Fibroblast of lung (primary cell): ENCODE measurements at places on chromosomes 3 and 15. TPM values are rescaled to one million over a fixed set of nuclear protein-coding genes. Genes with fewer than 3 reads are reported as not detected.

DNA sequence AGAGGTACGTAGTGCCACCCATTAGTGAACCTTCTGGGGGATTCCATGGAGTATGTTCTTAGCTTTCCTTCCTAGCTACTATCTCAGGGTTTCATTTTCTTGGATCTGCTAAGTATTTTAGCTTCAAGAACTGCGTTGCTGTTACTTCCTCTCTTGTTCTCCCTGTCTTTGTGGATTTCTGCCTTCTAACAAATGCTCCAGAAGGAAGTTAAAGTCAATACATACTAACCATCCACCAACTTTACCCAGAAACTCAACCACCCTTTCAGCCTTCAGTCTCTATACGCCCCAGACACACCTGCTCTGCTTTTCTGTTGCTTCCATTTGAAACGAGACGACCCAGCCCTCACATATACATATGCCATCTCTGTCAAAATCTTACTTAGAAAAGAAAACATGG, 2.4 kb upstream of the KLF13 start:
- H3K36me3 ChIP-seq = no peaks in the 10 kb centered on the region

The HDC gene
- total RNA-seq = not detected in 2 replicates

The EPM2AIP1 gene
- 10.5 and 12.9 TPM in 2 replicates for total RNA-seq

- H3K36me3 ChIP-seq = no peaks in the 10 kb centered on the region
- H3K4me1 ChIP-seq = no peaks in the 10 kb centered on the region
- no peak for DNase-seq
- peaks cover 60% of the 10 kb centered on the region for H3K27me3 ChIP-seq
- no peak within 1 kb of the TSS for H3K4me3 ChIP-seq
Observed at GRCh38 chr3:32817558-32818228, at the start of gene TRIM71. Gene TRIM71 (plus strand): TSS chr3:32817997. CDS start chr3:32818081, 84 bp downstream.

DNA sequence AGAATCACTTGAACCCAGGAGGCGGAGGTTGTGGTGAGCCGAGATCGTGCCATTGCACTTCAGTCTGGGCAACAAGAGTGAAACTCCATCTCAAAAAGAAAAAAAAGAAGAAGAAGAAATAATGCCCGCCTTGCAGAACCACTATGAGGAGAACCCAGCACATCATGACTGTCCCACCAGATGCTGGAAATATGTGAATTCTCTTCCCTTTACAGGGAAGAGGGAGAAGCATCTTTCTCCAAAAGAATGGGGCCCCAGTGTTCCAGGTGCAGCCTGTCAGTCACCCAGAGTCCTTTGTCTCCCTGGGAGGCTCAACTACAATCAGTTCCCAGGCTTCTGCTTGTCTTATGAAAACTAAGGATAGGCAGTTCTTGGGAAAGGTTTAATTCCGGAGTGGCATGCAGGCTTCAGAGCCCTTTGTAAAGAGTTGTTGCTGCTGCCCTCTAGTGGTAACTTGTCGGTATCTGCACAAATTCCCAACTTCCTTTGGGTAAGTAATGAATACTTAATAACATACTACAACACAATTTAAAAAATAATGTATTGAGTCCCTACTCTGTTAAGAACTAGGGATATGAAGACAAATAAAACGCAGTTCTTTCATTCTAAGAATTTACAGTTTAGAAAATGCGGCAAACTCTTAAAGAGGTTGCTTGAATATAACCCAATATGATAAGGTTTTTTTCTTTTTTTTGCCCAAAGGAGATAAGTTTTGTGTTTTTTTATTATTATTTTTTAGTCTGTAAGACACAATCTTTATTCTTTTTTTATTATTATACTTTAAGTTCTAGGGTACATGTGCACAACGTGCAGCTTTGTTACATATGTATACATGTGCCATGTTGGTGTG, 18.6 kb upstream of the TICRR start:
- no peak overlapping the region for H3K4me3 ChIP-seq
- no peaks in the 10 kb centered on the region for H3K4me1 ChIP-seq

DNA sequence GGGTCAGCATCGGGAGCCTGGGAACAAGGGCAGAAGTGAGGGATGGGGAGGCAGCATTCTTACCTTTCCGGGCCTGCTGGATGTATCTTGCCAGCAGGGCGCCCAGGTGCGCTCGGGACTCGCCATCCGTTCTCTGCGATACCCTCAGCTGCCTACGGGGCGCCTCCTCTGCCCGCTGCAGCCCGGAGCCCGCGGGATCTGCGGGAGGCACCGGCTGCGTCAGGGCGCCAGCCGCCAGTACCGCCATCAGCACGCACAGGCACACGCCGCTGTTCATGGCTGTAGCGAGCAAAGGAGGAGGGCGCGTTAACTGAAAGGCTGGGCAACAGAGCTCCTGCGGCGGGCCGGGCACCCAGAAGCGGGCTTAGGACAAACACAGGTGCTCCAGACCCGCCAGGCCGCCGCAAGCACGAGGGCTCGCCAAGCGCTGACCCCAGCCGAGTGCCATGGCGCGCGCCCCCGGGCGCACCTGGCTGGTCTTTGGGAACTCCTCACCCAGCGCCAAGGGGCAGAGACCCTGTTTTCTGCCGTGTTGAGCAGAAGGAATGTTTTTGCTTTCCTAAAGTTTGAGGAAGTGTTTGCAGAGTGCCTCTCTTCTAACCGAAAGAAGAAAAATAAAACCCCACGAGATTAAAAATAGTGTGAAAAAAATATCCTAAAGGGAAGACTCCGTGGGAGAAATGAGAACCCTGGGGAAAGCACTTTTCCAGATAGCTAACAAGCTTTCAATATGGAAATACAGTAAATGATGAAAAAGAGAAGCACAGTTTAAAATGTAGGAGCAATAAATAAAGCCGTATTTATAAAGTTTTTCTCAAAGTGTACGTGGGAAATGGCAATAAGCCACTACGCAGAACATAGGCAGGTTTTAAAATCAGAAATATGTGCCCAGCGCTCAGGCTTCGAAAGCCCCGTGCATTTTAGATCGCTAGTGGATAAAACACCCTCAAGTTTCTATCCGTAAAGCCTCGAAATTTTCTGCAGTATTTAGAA, 2.3 kb downstream of the CCK start:
- peaks cover 2% of the 10 kb centered on the region for H3K4me1 ChIP-seq
- H3K4me3 ChIP-seq = peak overlapping the region; percentile 31
- H3K27ac ChIP-seq = no peak overlapping the region
- peaks cover 35% of the 10 kb centered on the region for H3K27me3 ChIP-seq
- H3K36me3 ChIP-seq = no peaks in the 10 kb centered on the region

GRCh38 chr3:186481526-186481925, 62.7 kb downstream of the CRYGS start:
- H3K36me3 ChIP-seq = no peaks in the 10 kb centered on the region
- no peak overlapping the region for H3K4me3 ChIP-seq
- H3K27ac ChIP-seq = no peak overlapping the region
- no peak for DNase-seq
- H3K4me1 ChIP-seq = no peaks in the 10 kb centered on the region
- no peaks in the 10 kb centered on the region for H3K27me3 ChIP-seq

- no peaks in the 10 kb centered on the region for H3K4me1 ChIP-seq
- no peak overlapping the region for H3K4me3 ChIP-seq
- H3K27ac ChIP-seq = no peak overlapping the region
- H3K36me3 ChIP-seq = no peaks in the 10 kb centered on the region
- H3K27me3 ChIP-seq = no peaks in the 10 kb centered on the region
Observed at GRCh38 chr3:63937661-63938651, 25.8 kb upstream of the SCAANT1 start.

The OR5K2 gene
- total RNA-seq = not detected in 2 replicates

DNA sequence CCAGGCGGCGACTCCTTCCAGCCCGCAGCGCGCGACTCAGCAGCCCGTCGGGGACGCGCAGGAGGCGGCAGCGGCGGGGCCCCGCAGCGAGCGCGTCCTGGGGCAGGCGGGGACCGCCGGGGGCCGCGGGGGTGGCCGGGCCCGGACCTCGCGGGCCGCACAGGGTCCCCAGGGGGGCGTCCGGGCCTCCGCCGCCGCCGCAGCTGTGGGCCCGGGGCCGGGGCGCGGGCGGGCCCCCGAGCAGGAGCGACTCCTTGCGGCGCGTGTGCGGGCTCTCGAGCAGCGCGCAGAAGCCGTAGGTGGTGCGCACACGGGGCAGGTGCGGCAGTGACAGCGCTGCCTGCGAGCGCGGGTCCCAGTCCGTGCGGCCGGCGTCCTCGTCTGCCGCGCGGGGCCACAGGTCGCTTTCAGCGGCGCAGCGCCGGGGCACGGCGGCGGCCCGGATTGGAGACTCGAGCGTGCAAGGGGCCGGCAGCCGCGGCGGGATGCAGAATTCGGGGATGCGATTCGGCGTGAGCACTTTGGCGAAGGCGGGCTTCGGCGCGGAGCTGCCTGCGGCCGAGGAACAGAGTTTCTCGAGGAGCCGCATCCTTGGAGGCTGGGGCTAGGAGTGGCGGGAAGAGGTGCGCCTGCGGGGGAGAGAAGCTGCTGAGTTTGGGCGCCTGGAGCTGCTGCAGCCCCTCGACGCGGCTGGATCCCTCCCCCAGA, 535 bp downstream of the C2CD4B start:
- no peaks in the 10 kb centered on the region for H3K36me3 ChIP-seq
- H3K27ac ChIP-seq = no peak overlapping the region
- H3K27me3 ChIP-seq = peaks cover 33% of the 10 kb centered on the region

The SLC22A14 gene
- total RNA-seq = under 0.01 and 0.17 TPM in 2 replicates

The C3orf49 gene
- total RNA-seq = not detected in 2 replicates

GRCh38 chr3:194730365-194730764, 44.7 kb downstream of the FAM43A start:
- peaks cover 4% of the 10 kb centered on the region for H3K27me3 ChIP-seq
- H3K4me3 ChIP-seq = no peak overlapping the region
- H3K4me1 ChIP-seq = no peaks in the 10 kb centered on the region
- H3K36me3 ChIP-seq = no peaks in the 10 kb centered on the region
- no peak overlapping the region for H3K27ac ChIP-seq
- DNase-seq = peak; percentile 20

The TRIM42 gene
- total RNA-seq = not detected in 2 replicates

- H3K27ac ChIP-seq = peak overlapping the region; percentile 14
- H3K36me3 ChIP-seq = no peaks in the 10 kb centered on the region
- peak; percentile 95 for DNase-seq
- H3K27me3 ChIP-seq = no peaks in the 10 kb centered on the region
- peak overlapping the region; percentile 29 for H3K4me3 ChIP-seq
- no peaks in the 10 kb centered on the region for H3K4me1 ChIP-seq
Observed at GRCh38 chr15:99324082-99324620, 72.9 kb downstream of the LRRC28 start.

DNA sequence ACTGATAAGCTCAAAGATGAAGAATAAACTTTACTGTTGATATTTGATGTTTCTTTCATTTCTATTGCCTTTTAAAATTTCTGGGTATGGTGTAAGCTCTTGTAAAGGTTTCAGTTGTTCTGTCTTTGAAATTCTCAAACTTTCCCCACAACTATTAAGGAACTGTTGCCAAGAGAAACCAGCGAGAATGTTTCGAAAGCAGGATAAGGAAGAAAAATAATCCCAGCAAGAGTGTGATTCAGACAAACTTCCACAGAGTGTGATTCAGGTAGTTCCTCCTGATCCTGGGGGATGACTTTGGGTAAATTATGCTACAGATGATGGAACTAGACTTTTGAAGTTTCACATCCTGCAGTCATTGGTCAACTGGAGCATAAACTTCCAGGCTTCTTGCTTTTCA, 632.0 kb downstream of the NSUN3 start:
- H3K4me1 ChIP-seq = no peaks in the 10 kb centered on the region
- no peaks in the 10 kb centered on the region for H3K27me3 ChIP-seq
- DNase-seq = no peak
- no peaks in the 10 kb centered on the region for H3K36me3 ChIP-seq
- H3K4me3 ChIP-seq = no peak overlapping the region
- no peak overlapping the region for H3K27ac ChIP-seq

The GYG1 gene
- total RNA-seq = 43.1 and 71.5 TPM in 2 replicates

The ARNT2 gene
- total RNA-seq = 9.8 and 15.5 TPM in 2 replicates

The CLN6 gene
- 5.6 and 6.2 TPM in 2 replicates for total RNA-seq

- peak; percentile 87 for DNase-seq
- no peaks in the 10 kb centered on the region for H3K27me3 ChIP-seq
Observed at GRCh38 chr3:178195824-178196223, 340.4 kb upstream of the KCNMB2 start.

The RASGRP1 gene
- total RNA-seq = not detected in 2 replicates

- H3K4me1 ChIP-seq = peaks cover 6% of the 10 kb centered on the region
- no peak for DNase-seq
- no peaks in the 10 kb centered on the region for H3K36me3 ChIP-seq
- no peaks in the 10 kb centered on the region for H3K27me3 ChIP-seq
Observed at GRCh38 chr3:10169000-10169496, 4.3 kb downstream of the IRAK2 start.

GRCh38 chr3:126541628-126542339, 16.9 kb downstream of the C3orf22 start:
- H3K4me3 ChIP-seq = no peak overlapping the region
- peaks cover 8% of the 10 kb centered on the region for H3K27me3 ChIP-seq
- no peak overlapping the region for H3K27ac ChIP-seq
- peaks cover 15% of the 10 kb centered on the region for H3K4me1 ChIP-seq
- no peaks in the 10 kb centered on the region for H3K36me3 ChIP-seq

DNA sequence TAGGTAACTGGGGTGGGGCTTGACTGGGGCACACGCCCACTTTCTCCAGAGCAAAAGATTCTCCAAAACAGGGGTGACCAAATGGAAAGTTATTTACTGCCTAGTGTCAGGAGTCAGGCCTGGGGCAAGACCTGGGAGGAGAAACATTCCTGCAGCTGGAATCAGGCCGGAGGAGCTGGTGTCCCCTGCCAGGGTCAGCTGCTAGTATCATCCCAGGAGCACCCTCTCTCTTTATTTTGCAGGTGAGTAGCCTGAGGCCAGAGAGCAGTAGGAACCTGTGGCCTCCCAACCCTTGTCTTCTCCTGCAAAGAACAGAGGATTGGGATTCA, 32.9 kb downstream of the DNAJB8 start:
- H3K27ac ChIP-seq = no peak overlapping the region
- no peak for DNase-seq
- H3K36me3 ChIP-seq = no peaks in the 10 kb centered on the region
- H3K4me1 ChIP-seq = no peaks in the 10 kb centered on the region

The P2RY14 gene
- total RNA-seq = not detected in 2 replicates

- H3K27ac ChIP-seq = no peak overlapping the region
- peaks cover 6% of the 10 kb centered on the region for H3K4me1 ChIP-seq
- H3K4me3 ChIP-seq = no peak overlapping the region
- no peaks in the 10 kb centered on the region for H3K27me3 ChIP-seq
- no peak for DNase-seq
Observed at GRCh38 chr15:80015156-80015555, 44.2 kb upstream of the BCL2A1 start.

DNA sequence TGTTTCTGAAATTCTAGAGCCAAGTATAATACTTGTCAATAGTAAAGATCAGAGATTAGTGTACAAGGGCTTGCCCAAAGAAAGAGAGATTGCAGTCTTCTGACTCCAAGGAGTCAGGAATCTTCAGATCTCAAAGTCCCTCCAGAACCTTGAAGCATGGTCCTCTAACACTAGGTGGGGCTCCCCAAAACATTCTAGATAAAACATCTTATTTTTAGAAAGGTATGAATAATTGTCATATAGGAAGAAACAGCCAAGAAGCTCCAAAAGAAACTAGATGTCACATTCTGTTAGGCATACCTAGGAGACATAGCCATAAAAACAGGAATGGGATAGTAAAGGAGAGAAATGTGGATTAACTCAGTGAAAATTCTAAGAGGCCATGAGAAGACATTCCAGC, 10.7 kb downstream of the MUC13 start:
- H3K27me3 ChIP-seq = no peaks in the 10 kb centered on the region
- no peak for DNase-seq
- H3K36me3 ChIP-seq = no peaks in the 10 kb centered on the region
- no peak overlapping the region for H3K27ac ChIP-seq

The CP gene
- total RNA-seq = under 0.01 TPM in 1 of 2 replicates, not detected in the other

The TMEM207 gene
- total RNA-seq = not detected in 2 replicates

GRCh38 chr15:59376733-59377132, 4.1 kb upstream of the MYO1E start:
- H3K27ac ChIP-seq = no peak overlapping the region
- H3K4me3 ChIP-seq = no peak overlapping the region
- H3K36me3 ChIP-seq = no peaks in the 10 kb centered on the region
- DNase-seq = peak; percentile 31

The ITGA11 gene
- 29.6 and 43.7 TPM in 2 replicates for total RNA-seq

The SYNPR gene
- total RNA-seq = not detected in 2 replicates
